ENCODE measurements at places on chromosomes 7 and 10. TPM values are rescaled to one million over a fixed set of nuclear protein-coding genes. Genes with fewer than 3 reads are reported as not detected.

DNA sequence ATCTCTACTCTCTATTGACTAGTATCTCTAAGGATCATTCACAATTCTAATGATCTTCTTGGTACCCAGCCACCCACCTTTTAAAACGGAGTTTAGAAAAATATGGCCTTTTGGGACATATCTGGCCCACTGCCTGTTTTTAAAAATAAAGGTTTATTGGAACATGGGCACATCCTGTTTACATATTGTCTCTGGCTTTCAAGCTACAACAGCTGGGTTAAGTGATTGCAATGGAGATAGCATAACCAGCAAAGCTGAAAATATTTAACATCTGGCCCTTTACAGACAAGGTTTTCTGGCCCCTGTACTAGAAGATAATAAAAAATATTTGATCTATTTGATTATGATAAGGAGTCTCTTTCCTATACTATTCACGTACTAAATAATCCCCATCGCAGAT, 232.4 kb upstream of the RHOBTB1 start:
- no peak for DNase-seq

DNA sequence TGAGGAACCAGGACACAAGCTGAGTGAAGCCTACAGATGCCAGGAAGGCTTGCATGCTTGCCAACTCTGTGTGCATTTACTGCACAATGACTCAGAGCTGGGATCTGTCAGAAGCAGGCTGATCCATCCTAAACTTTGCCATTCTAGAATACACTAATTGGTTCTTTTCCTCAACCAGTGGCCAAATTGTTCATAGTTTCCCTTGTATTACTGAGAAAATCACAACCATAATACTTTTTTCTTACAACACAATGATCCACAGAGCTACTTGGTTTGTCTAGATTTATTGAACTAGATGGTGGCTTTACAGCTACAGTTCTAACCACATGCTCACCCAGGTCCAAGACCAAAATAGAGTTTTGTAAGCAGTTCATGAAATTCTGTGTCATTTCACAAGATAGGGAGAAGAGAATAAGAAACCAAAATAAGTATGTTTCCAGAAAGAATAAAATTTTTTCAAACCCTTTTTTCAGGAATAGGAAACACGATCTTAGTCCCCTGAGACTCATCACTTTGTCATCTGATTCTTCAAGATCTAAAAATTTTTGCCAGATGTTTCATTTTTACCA, 21.0 kb upstream of the LRRC17 start:
- peak; percentile 97 for DNase-seq

GRCh38 chr7:96090756-96091155, 231.1 kb downstream of the SLC25A13 start:
- DNase-seq: no peak

GRCh38 chr7:131276190-131276589, 51.5 kb upstream of the MKLN1 start:
- no peak for DNase-seq

- DNase-seq: no peak
Observed at GRCh38 chr7:20346577-20346976, 15.9 kb downstream of the ITGB8 start.

- no peak for DNase-seq
Observed at GRCh38 chr10:97915346-97916131, 65.9 kb downstream of the GOLGA7B start.

DNA sequence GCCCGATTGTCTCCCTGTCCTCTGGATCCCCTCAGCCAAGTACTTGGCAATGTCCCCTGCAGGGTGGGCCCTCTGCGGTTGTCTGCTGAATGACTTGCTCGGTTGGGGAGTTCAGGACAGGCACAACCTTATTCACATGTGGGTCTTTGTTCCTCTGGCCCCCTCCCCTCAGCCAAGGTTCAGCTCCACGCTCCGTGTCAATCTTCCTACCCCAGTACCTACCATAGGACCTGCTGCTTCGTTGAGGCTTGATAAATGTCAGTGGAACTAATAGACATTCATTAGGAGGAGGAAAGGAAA, 7.1 kb downstream of the CPA5 start:
- DNase-seq: no peak

DNA sequence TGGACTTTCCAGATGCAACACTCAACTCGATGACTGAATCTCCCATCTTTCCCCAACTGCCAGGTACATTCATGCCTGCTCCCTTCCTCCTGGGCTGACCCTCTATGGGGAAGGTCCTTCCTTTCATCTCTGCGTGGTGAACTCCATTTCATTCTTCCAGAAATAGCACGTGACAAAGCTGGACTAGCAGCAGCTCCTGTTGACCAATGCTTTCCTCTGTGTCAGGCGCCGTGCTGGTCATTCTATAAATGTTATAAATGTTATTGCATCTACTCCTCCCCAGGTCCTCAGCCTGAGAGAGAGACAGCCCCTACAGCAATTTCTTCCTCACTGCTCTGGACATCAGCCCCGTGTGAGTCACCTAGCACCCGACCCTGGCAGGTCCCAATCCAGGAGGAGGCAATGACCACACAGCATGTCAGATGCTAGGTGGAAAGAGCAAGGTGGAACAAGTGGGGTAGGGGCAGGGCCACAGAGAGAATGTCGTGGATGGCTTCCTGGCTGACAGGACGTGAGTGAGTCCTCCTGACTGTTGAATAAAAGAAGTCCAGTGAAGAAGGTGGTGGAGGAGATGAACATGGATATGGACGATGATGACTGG, 178.1 kb downstream of the ADAM12 start:
- DNase-seq: no peak

- no peak for DNase-seq
Observed at GRCh38 chr7:94222516-94222915, 172.2 kb upstream of the COL1A2 start.

DNA sequence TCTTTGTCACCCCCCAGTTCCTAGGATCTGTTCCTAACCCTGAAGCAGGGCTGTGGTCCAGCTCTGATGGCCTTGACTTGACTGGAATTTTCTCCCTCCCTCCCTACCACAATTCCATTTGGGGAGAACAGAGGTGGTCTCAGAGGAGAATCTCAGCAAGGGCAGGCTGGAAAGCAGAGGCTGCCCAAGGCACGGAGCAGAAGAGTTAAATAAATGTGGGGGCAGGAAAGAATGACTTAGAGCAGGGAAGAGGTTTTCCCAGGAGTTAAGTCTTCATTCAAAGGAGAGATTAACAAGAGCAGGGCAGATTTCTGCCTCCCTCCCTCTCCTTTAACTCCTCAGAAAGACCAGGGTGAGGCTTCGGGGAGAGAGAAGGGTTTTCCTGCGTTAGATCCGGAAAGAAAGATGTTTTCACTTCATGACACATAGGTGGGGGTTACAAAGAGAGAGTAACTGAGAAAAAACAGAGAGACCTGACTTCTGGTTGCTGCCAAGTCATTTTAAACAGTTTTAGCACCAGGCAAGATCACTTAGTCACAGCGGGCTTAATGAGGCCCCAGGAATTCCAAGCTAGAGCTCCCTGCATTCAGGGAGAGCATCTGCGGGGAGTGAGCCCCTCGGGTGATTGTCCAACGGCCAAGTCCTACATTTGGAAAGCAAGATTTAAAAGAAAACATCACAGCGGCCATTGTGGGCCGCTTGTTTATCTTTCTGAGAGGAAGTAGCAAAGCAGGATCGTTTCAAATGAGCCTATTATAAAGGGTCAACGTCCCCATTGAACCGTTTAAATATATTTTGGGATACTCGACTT, 78.7 kb downstream of the ARHGAP22 start:
- peak; percentile 89 for DNase-seq

GRCh38 chr7:128951296-128951695, 13.6 kb downstream of the IRF5 start:
- no peak for DNase-seq

Gene CDHR1
- not detected for total RNA-seq

Gene PNLIPRP3
- total RNA-seq: 0.06 TPM

Gene OPALIN
- total RNA-seq: not detected

Gene ACSL5
- 0.71 TPM for total RNA-seq

Gene CPXM2
- not detected for total RNA-seq

Gene LDB3
- 0.06 TPM for total RNA-seq

Gene LIPN
- total RNA-seq: not detected

Gene LRMDA
- not detected for total RNA-seq

Gene CUBN
- total RNA-seq: 0.69 TPM

Measured in LHCN-M2 (cell line).